ENCODE measurements at places on chromosomes 13 and 19. TPM values are rescaled to one million over a fixed set of nuclear protein-coding genes. Genes with fewer than 3 reads are reported as not detected.

- no peak for DNase-seq
Measured at GRCh38 chr19:33163481-33163880, 30.6 kb upstream of the LRP3 start.

GRCh38 chr19:4115818-4116385 is 8.0 kb downstream of the MAP2K2 start:
- DNase-seq, result no peak

GRCh38 chr13:49305792-49306425 is 58.2 kb downstream of the CDADC1 start:
- DNase-seq, result no peak

DNA sequence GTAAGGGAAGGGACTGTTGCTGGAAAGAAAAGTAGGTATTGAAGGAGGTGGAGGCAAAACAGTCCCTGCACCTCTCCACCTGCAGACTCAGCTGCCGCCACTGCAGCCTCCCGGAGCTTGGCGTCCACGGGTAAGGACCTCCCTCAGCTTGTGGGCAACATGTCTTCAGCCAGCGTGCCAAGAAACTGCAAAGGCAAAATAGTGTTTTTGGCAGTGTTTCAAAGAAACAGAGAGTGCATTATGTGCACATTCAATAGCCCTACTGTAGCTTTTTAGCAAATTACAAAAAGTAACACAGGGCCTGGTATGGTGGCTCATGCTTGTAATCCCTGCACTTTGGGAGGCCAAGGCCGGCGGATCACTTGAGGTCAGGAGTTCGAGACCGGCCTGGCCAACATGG is 57.4 kb downstream of the ATP11A start:
- no peak for DNase-seq

DNA sequence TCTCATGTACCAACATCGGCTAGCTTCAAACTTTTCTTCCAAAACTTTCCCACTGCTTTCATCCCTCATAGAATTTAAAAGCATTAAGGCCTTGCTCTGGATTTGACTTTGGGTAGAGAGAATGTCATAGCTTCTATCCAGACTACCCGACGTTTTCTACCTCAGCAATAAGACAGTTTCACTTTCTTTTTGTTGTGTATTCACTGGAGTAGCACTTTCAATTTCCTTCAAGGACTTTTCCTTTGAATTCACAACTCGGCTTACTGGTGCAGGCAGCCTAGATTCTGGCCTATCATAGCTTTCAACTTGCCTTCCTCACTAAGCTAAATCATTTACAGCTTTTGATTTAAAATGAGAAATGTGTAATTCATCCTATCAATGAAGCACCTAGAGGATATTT is 420.4 kb upstream of the GPC6 start:
- DNase-seq, result no peak

DNA sequence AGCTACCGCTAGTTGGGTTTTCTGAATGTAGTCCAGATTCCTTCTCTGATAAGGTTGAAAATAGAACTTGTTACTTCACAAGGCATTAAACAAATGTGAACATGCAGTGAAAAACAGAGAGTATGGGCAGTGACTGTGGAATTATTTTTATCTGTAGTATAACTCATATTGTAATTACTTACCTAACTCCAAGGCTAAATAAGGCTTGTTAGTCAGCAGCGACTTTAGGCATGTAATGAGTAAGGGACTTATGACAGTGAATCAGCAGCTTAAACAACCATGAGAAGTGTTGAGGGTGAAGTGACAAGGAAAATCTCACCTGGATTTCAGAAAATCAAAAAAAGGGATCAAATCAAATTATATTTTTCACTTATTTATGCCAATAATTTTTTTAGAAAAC is 1719.5 kb upstream of the MIR17HG start:
- DNase-seq, result no peak

- DNase-seq, result no peak
Measured at GRCh38 chr13:73324842-73325722, 266.3 kb downstream of the KLF5 start.

GRCh38 chr13:48377857-48378256 is 35.1 kb downstream of the LPAR6 start:
- no peak for DNase-seq

DNA sequence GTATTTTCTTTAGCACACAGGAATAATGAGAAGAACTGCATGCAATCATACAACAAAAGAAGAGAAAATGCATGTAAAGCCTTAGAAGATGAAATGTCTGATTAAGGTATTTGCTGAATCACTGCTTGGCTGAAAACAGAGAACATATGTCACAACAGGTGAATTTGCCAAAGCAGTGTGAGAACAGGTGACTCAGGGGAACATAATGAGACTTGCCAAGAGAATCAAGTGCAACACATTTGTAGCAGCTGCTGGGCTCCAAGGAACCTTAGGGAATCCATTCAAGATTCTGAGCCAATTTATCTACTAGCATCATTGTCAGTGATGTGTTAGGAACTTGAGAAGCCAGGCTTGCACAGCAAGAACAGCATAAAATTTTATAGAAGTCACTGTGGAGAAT is 273.1 kb downstream of the PCDH20 start:
- DNase-seq, result no peak

DNA sequence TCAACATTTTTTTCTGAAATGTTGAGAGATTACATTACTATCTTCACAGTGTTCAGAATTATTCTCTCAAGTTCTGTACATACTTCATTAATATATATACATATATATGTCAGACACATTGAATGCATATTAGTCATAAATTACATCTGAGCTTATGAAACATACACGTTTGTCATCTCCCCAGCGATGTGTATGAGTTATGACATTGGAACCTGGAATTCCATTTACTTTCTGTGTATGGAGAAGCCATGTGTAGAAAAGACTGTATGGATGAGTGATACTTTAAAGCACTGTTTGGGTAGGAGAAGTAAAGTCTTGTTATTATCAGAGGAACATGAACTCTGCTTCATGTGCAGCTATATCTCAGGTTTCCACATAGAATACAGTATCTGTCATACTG is 167.2 kb downstream of the FGF14 start:
- no peak for DNase-seq

DNA sequence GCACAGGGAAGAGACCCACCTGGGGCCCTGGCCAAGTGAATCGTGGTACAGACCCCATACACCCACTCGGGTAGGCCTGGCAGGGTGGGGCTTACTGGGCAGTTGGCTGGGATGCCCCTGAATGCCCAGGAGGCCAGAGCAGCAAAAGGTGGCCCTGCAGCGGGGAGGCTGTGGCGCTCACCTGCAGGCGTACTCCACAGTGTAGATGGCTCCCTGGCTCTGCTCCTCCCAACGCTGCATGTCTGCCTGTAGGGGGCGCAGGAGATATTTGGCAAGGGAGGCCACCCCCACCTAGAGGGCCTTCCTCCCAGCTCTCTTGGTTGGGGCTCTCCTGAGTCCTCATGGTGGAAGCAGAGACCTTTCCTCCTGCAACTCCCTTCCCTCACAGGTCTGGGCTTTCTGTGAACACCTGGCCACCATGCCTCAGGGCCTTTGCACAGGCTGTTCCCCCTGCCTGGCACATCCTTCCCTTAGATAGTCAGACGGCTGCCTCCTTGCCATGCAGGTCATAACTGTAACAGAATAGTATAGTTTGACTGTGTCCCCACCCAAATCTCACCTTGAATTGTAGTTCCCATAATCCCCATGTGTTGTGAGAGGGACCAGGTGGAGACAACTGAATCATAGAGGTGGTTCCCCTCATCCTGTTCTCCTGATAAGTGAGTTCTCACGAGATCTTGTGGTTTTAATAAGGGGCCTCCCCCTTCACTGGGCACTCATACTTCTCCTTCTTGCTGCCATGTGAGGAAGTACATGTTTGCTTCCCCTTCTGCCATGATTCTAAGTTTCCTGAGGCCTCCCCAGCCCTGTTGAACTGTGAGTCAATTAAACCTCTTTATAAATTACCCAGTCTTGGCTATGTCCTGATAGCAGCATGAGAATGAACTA is 5.9 kb downstream of the BORCS8 start:
- no peak for DNase-seq

DNA sequence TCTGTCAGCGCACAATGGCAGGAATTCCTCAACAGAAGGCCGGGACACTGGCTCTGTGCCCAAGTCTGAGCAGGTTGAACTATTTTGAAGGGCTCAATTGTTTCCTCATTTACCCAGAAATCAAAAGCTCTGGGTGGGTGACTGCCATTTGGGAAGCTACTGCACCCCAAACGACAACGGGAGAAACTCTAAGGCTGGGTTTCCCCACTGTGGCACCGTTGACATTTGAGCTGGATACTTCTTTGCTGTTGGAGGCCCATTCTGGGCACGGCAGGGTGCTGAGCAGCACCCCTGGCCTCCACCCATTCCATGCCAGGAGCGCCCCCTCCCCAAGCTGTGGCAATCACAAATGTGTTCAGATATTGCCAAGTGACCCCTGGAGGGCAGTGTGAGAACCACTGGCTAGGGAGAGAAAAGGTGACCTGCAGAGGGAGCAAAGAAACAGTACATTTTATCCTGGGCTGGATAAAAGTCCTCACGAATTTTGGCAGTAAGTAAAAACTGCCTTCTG is 62.5 kb downstream of the RFX2 start:
- DNase-seq, result no peak

DNA sequence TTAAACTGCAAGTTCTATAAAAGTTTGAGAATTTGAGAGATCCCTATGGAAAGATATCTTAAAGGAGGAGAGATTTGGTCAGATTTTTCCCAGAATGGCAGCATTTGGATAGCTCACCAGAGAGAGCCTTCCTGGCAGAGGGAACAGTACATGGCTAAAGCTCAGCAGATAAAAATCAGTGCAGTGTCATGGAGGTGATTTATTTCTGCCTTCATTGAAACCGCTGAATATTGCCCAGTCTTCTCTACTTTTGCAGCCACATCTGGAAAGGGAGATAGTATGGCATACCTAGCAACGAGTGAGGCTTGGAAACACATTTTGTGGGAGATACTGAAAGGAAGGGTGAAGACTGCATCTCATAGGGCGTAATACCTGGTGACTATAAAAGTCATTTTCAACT is 155.2 kb downstream of the RFC3 start:
- DNase-seq, result no peak

DNA sequence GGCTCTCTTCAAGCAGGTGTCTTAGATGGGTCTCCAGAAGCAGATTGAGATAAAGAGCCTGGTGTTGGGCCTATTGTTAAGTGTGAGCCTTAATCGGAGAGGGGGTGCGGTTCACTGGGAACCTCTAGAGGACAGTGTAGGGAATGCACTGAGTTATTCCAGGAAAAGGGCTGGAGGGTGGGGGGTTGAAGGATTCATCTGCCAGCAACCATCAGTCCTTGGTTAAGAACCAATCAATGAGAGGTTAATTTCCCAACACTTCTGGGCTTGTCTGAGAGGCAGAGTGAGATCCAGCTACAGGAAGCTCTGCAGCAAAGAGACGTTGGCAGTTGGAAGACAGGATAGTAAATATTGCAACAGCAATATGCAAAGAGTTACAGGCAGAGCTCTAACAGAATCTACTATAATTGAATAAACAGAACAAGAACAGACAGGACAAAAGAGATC is 28.7 kb downstream of the CYP4F2 start:
- DNase-seq, result no peak

The SMAD9 gene
- 4.2 TPM for total RNA-seq

The GARIN5A gene
- 1.3 TPM for total RNA-seq

The TPGS1 gene
- 11.2 TPM for total RNA-seq

The LILRB3 gene
- 4.7 TPM for total RNA-seq

The APOC4 gene
- total RNA-seq, result not detected

The WTIP gene
- 19.5 TPM for total RNA-seq

The CLEC17A gene
- not detected for total RNA-seq

The ZNF98 gene
- 0.69 TPM for total RNA-seq

The SOX21 gene
- not detected for total RNA-seq

The FPR2 gene
- 0.74 TPM for total RNA-seq

The NLRP12 gene
- total RNA-seq, result 0.22 TPM

Measured in left ventricle myocardium inferior (tissue), 1 donor.